GM13977 (cell line): ENCODE measurements at places on chromosomes 4 and X.

GRCh38 chrX:15336023-15336413 lies 695 bp upstream of the PIGA start:
- no peak for DNase-seq

GRCh38 chrX:23633834-23634580 lies 33.3 kb upstream of the PRDX4 start:
- no peak for DNase-seq

DNA sequence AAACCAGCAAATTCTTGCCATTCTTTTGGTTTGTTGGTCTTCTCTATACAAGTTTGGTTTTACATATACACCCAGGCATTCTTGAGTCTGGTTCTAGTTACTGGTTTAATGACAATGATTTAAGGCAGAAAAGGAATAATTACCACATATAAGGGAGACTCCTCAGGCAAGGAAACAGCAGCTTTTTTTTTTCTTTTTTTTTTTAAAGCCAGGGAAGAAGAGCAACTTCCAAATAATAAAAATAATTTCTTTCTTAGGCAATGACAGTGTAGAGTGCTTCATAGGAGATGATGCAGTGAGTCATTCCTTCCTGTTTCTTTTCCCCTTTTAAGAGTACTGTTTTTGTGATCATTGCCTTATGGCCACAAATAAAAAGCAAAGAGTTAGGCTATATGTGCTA lies 289.7 kb downstream of the DKK2 start:
- no peak for DNase-seq

GRCh38 chr4:34814266-34814665 lies 1430.0 kb downstream of the ARAP2 start:
- DNase-seq, result no peak

- DNase-seq, result no peak
Measured at GRCh38 chrX:76029385-76029784, 143.5 kb upstream of the PBDC1 start.

DNA sequence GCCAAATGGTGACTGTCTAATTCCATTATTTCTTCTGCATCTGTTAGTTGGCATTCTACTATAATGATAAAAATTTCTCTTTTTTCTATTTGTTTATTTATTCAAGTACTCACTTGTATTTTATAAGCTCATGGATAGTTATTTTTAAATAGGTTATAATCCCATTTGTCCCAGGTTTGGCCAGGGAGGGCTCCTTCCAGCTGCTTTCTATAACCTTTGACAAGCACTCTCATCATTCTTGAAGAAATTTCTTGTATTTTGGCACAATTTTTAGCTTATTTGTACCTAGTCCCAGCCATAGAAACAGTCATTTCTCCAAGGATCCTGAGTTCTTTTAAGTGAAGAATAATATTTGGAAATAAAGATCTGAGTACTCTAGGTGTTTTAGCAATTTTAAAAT lies 1038.6 kb upstream of the AGA start:
- DNase-seq, result no peak

DNA sequence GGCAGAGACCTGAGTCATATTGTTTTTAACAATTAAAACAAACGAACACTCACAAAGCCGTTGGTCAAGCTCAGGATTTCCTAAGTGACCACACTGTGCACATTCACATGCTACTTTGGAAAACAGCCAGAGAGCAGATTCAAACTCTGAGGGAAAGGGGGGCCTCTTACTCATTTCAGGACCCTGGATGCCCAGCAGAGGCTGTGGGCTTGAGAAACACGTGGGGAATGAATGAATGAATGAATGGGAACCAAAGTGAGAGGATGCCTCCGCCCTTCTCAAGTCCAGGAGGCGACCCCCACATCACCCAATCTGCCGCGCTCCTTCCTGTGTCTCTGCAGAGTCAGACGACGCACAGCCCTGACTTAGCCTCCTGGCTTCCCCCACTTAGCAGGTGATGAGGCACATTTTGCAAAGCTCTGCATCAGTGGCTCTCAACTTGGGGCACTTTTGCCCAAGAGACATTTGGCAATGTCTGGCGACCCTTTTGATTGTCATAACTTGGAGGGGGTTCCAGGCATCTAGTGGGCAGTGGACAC lies 76.0 kb downstream of the ABLIM2 start:
- DNase-seq, result no peak

- no peak for DNase-seq
Measured at GRCh38 chr4:83093060-83093640, 21.4 kb downstream of the PLAC8 start.

GRCh38 chrX:105375816-105376215 lies 155.3 kb upstream of the TEX13A start:
- no peak for DNase-seq

- no peak for DNase-seq
Measured at GRCh38 chr4:71857713-71858451, 74.0 kb upstream of the GC start.

DNA sequence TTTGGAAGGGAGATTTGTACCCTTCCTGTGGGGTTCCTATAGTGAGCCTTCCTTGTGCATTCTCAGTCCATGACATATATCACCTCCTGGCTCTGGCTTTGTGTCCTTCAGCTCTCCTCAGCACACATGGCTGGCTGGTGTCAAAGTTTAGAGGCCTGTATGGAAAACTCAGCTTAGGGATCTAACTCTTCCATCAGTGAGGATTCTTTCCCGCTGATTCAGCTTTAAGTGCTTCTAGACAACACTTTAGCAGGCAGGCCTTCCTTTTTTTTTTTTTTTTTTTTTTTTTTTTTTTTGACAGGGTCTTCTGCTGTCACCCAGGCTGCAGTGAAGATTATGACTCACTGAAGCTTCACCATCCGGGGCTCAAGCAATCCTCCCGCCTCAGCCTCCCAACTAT lies 84.2 kb downstream of the NPNT start:
- DNase-seq, result no peak

DNA sequence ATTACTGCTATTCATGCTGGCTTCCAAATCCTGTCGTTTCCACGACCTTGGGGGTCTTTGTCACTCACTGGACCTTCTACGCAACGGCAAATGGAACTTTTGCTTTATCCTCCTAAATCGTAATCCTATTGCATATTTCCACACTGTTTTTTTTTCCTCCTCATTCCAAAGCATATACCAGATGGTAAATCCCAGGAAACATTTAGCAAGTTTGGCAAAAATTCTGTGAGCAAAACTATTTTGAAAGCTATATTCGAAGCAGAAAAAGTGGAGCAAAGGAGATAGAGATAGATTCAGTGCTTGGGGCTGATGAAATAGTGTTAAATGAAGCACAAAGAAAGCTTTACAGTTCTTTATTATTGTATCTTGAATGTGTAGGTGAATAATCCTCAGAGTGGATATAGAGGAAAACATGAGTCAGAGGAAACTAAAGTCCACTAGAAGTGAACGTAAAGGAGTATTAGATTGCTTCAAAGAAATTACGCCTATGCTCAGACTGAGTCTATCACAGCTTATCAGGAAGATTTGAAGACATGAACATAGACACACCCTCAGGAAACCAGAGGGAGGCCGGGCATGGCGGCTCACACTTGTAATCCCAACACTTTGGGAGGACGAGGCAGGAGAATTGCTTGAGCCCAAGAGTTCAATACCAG lies 50.2 kb upstream of the FAM9A start:
- no peak for DNase-seq

GRCh38 chrX:115068896-115069295 lies 51.5 kb upstream of the IL13RA2 start:
- DNase-seq, result no peak

DNA sequence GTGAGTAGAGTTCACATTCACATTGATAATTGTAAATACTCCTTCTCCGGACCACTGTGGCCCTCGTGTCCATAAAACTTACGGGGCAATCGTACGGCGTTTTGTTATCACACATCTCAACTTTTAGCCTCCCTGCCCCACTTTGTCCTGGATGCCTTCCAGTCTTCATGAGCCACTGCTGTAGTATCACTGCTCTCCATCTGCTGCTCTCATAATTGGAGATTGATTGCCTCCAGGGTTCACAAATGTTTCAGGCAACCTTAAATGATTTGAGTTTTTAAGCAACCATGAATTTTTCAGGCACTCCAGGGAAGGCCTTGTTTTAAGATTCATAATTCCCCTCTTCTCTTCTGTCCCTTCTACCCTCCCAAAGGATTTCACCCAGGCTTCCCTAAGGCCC lies 28.4 kb downstream of the ALPK1 start:
- DNase-seq, result no peak

- no peak for DNase-seq
Measured at GRCh38 chrX:109184506-109185139, 297.3 kb downstream of the GUCY2F start.

GRCh38 chr4:37749398-37749988 lies 63.3 kb upstream of the RELL1 start:
- DNase-seq, result no peak

DNA sequence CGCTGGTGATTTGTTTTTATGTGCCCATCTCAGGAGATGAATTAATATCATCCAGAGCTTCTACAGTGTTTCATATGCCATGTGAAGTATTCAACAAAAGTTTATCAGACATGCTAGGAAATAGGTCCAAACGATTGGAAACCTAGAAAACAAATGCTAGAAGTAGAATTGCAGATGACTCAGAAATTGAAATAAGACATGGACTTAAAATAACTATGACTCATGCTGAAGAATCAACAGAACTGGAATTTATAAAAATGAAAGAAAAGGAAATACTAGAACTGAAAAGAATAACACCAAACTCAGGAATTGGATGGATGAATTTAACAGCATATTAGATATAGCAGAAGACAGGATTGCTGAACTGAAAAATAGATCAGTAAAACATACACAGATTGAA lies 172.7 kb upstream of the GIMD1 start:
- DNase-seq, result no peak

DNA sequence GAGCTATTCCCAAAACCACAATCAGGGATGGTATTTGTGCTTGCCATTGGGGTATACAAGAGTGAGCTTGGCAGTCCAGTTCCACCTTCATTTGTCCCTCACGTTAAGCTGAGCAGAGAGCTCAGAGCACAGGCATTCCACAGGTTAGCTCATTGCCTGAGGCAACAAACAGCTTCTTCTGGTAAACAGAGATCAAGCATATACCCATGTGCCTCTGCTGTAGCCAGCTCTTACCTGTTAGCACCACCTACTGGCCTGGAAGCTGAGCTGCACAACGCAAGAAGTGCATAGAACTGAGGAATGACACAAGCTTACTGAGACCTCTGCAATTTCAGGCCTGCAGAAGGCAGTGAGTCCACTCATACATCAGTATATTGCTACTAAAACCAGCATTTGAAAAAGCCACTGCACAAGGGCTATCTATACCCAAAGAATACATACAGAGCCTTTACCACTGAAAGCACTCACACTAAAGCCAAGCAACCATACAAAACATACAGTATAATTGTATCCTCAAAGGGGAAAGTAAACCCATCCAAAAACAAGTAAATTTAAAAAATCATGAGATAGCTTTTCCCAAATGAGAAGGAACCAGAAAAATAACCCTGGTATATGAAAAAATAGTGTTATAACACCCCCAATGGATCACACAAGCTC lies 258.3 kb upstream of the GABRA2 start:
- DNase-seq, result peak; percentile 19

GRCh38 chrX:44101281-44101680 lies 128.1 kb upstream of the NDP start:
- DNase-seq, result no peak
